ENCODE measurements at places on chromosomes 1 and 21.

DNA sequence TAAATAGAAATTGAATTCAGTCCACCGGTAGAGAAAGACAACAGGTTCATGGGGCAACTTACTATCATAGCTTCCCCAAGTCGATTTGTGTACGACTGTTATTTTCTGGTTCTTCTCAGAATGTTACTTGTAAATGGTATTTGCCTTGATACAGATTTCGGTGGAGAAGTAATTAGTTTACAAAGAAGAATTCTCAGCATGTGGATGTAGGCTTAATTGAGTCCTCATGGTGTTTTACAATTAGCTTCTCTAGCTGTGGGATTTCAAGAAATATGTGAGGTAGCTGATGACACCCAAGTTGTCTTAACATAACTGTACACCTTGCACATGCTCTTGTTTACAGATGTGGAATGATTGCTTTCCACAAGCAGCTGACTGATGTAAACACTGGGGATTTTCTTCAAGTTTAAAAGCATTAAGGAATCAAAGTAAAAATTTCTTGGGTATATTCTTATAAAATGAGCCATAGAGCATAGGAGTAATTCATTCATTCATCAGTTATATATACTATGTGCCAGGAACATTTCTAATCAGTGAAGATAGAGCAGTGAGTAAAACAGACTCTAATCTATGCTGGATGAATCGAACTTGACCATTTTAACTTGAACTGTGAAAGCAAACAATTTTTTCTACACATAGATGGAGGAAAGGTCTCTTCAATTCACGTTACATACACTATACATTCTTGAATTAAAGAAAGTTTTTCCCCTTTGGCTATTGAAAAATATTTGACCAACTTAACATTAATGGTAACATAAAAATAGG, 1.4 kb downstream of the MACO1 start:
- no peak for DNase-seq

DNA sequence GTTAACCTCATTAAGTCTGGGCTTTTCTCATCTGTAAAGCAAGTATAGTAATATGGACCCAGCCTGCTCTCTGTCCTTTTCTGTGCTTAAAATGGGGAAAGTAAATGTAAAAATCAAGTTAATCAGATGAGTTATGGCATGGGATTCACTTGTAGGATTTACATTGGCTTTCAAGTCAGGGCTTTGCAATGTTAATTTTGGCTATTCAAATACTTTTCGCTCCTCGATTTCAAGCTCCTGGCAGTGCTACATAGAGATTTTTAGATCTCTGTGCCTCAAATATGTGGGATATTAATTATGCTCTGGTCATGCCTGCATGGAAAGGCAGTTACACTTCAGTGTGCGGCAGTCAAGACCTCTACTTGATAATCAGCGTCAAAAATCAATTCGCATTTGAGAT, 709.8 kb downstream of the LTN1 start:
- DNase-seq = no peak

DNA sequence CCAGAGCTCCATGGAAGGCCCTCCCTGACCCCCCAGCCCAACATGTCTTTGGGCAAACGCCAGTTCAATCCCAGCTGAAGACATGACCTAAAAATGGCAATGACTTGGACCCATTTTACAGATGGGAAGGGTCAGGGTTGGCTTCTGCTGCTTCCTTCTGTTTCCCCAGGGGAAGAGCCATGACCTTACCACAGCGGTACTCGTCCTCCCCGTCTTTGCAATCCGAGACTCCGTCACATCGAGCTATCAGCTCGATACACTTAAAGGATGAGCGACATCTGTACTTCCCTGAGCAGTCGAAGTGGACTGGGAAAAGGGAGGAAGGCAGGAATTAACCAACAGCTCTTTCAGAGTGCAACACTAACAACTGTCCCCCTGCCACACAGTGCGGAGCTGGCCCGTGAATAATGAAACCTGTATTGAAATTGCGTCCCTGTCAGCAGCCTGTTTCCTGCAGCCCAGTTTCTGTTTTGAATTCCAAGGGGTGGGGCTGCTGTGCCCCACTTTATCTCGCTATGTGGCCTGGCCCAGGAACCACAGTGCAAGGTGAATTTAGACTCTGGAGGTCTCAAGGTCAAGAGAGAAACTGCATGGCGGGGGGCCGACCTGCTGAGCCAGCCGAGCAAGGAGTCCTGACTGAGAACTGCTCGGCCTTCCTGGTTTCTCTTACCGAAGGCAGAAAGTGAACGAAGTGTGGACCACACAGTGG, 7.0 kb downstream of the TMPRSS3 start:
- no peak for DNase-seq

DNA sequence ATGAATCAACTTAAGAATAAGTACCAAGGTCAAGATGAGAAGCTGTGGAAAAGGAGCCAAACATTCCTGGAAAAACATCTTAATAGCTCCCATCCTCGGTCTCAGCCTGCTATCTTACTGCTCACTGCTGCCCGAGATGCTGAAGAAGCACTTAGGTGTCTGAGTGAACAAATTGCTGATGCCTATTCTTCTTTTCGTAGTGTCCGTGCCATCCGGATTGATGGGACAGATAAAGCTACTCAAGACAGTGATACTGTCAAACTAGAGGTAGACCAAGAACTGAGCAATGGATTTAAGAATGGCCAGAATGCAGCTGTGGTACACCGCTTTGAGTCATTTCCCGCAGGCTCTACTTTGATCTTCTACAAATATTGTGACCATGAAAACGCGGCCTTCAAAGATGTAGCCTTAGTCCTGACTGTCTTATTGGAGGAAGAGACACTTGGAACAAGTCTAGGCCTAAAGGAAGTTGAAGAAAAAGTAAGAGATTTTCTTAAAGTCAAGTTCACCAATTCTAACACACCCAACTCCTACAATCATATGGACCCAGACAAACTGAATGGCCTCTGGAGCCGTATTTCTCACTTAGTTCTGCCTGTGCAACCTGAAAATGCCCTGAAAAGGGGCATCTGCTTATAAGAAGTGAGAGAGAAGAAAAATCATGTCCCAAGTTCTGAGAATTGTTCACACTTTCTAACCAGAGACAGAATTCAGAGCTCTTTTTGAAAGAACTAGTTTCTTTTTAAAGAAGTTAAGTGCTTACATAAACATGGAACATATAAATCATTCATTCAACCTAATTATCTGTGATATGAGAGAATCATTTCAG, 35.7 kb downstream of the TOR1AIP1 start:
- DNase-seq = no peak

GRCh38 chr1:201487742-201488141, 18.8 kb upstream of the PHLDA3 start:
- DNase-seq = no peak

DNA sequence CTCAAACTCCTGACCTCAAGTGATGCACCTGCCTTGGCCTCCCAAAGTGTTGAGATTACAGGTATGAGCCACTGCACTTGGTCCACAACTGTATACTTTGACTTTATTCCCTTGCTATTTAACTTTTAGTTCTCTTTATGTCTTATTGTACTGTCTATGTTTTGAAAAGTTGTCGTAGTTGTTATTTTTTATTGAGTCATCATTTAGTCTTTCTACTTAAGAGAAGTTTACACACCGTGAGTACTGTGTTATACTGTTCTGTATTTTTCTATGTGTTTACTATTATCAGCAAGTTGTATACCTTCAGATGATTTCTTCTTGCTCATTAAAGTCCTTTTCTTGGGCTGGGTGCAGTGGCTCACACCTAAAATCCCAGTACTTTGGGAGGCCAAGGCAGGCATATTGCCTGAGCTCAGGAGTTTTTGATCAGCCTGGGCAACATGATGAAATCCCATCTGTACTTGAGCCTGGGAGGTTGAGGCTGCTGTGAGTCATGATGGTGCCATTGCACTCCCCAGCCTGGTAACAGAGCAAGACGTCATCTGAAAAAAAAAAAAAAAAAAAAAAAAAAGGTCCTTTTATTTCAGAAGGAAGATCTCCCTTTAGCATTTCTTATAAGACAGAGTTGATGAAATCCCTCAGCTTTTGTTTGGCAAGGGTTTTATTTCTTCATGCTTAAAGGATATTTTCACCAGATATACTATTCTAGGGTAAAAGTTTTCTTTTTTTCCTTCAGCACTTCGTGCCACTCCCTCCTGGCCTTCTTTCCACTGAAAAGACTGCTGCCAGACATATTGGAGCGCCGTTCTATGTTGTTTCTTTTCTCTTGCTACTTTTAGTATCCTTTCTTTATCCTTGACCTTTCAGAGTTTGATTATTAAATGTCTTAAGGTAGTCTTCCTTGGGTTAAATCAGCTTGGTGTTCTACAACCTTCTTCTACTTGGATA, 47.6 kb downstream of the TNFSF18 start:
- DNase-seq = no peak

GRCh38 chr1:151565502-151566189, 25.5 kb downstream of the TUFT1 start:
- DNase-seq = no peak

DNA sequence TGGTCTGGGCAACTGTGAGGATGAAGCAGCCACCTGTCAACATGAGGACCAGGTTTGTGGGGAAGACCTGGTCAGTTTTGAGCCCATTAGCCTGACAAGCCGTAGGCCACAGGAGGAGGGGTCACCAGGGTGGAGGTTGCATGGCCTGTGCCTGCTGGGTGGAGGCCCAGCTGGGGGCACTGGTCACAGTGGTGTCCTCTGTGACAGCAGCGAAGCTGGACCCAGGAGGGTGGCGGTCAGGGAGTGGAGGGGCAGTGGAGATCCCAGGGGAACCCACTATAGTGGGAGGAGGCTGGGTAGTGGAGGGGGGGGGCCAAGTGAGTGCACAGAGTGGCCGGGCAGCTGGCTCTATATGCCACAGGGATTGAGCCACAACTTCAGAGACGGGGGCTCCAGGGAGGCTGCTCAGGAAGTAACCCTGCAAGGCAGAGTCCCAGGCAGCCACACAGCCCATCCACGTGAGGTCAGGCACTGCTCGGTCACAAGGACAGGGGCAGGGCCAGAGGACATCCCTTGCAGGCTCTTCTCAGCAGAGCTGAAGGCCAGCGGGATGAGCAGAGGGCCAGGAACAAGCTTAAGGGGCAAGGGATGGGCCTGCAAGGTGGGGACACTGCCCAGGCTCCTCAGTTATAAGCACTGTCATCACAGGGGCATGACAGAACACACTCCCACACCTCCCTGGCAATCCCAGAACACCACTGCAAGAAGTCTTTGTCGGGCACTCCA, 2.3 kb upstream of the C1orf35 start:
- no peak for DNase-seq

DNA sequence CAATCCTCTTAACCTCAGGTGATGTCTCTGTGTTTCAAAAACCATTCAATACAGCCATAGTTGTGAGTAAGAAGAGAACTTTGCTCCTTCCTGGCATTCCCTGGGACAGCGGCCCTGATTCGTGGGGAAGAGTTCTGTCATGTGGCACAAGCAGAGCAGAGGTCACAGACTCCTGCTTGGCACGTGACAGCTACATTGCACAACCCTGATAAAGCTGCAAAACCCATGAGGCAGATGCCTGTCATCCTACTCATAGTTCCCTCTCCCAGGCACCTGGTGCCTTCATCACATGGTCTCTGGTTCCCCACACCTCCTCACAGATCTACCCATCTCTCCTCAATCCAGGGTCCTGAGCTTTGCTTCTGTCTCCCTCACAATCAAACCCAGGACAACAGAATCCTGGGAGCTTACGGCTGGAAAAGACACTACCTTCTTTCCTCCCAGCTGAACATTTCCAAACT, 70.8 kb downstream of the PLPP3 start:
- DNase-seq = no peak

- no peak for DNase-seq
These were observed 170.9 kb downstream of the COL11A1 start for GRCh38 chr1:102937401-102937800.
